ENCODE measurements at places on chromosomes 12 and 14.

- no peak for DNase-seq
Observed at GRCh38 chr12:65605019-65605418, 219.3 kb upstream of the HMGA2 start.

- DNase-seq = no peak
Observed at GRCh38 chr14:61452452-61452851, 131.1 kb downstream of the PRKCH start.

DNA sequence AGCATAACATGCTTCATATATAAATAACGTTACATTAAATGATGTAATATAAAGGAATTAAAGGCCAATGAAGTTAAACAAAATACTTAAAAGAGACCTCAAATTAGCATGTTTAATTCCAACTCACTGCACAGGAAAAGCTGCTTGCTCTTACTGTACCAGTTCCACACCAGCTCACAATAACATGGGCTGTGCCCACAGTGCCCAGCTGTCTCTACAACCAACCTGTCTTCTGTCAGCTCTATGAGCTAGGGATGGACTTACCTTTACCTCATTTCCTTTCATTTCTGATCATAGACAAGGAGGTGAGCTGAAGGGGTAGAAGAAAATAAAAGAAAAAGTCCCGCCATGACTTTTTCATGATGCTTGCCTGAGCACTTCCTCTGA lies 64.8 kb downstream of the NKX2-1 start:
- no peak for DNase-seq

DNA sequence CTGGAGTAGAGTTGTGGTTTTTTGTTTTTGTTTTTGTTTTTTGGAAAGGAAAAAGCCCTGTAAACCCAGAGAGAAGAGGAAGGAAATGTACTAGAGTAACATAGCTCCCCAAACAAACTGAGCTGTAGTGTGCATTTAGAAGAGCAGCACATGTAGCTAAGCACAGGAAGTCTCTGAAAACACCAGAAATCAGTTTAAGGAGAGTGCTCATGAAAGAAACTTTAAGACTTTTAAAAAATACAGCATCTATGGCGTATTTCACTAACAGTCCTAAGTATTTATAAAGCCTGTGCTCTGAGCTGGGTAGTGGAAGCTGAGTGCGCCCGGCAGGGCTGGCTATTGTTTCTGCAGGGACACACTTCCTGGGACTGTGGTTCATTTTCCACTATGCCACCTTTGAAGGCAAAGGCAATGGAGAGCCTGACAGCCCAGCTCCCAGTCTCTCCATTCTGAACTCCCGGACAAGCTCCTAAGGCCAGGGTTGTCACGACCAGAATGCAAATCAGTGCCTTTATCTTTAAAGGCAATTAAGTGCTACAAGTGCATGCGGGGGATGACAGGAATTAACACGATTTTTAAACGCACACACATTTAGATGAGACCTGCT lies 45.4 kb downstream of the NIN start:
- no peak for DNase-seq

GRCh38 chr14:67251573-67252226 lies 10.5 kb downstream of the PALS1 start:
- no peak for DNase-seq

- DNase-seq = no peak
Observed at GRCh38 chr12:20305470-20305869, 62.9 kb upstream of the PDE3A start.

- DNase-seq = no peak
Observed at GRCh38 chr14:88604212-88604611, 41.4 kb downstream of the ZC3H14 start.

DNA sequence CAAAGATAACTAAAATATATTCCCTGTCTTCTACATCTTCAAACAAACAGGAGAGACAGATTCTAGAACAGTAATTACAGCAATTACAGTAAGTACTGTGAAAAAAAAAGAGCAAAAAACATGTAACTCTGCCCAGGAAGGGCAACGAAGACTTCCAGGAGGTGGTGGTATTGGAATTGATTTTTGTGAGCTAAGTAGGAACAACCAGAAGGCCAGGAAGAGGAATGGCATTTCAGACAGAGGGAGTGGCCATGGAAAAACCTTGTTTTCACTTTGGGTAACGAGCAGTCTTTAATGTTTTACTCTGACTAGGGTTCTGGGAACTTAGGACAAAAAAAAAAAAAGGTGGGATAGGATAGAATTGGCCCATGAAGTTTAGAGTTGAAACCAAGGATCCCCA lies 196.3 kb upstream of the PLEKHG7 start:
- DNase-seq = no peak

GRCh38 chr14:99522457-99522891 lies 41.3 kb downstream of the CCNK start:
- DNase-seq = no peak

DNA sequence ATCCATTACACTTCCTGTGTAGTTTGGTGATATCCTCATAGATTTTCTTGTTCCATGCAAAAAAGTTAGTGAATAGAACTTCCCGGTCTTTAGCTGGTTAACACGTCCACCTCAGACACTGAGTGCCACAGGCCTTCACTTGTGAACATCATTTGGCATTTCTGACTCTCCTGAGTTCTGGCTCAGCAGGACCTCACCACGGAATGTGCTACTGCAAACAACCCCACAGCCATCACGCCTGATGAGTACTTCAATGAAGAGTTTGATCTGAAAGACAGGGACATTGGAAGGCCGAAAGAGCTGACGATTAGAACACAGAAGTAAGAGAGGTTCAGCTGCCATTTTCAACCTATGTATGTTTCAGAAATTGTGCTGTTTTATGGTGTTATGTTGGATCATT lies 20.0 kb downstream of the C12orf76 start:
- DNase-seq = no peak

- no peak for DNase-seq
Observed at GRCh38 chr12:113967368-113967767, 1.2 kb upstream of the RBM19 start.

DNA sequence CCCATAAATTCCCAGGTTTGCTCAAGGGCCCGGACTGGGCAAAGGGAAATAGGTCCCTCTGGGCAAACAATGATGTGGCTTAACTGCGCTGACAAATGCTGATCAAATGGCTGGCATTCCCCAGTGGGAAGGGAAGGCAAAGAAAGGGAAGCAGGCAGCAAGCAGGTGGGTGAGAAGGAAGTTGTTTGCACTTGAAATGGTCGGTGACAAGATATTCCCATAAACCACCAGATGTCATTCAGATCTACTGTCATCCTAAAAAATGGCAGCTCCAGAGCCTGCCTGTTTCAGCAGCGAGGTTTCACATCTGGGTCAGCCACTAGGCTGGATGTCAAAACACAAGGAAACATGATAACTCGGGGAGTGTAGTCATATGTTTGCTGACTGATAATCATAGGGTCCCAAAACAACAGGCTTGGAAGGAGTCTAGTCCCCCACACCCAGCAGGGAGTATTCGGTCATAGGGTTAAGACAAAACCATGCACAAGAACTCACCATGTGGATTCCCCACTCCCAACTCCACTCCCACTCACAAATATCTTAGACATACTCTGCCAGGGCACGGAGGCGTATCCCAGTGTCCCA lies 37.9 kb upstream of the MDM1 start:
- no peak for DNase-seq

GRCh38 chr14:49766839-49767238 lies 1.1 kb upstream of the KLHDC2 start:
- no peak for DNase-seq

DNA sequence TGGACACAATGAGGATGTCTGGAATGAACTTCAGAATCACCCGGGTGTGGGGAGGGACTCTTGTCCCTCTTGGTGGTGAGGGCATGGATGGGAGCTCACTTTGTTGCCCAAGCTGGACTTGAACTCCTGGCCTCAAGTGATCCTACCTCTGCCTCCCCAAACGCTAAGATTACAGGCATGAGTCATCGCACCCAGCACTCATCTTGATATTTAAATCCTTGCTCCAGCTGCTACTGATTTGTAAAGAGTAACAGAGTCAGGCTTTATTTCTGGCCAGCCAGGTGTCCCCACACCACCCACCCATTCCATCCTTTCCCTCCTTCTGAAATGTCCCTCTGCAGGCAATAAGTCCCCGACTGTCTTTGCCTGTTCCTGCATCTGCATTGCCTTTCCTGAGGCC lies 4.9 kb downstream of the DDX54 start:
- DNase-seq = no peak

DNA sequence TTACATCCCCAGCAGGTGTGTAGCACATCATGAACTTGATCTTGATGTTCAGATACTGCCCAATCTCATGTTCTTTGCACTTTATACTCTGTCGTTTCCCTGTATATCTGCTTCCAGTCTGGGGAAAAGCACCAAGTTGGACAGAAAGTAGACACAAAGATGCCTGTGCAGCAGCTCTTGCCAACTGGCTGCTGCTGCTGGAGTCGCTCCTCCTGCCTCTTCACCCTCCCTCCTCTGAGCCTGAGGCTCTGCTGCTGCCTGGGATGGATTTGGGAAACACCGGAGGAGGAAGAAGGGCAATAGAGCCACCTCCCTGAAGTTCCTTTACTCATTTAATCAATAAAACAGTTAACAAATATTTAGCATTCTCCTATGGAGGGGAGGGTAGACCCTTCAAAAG lies 32.4 kb downstream of the ADCK1 start:
- no peak for DNase-seq

GRCh38 chr14:73264885-73265720 lies 27.8 kb downstream of the PAPLN start:
- no peak for DNase-seq

DNA sequence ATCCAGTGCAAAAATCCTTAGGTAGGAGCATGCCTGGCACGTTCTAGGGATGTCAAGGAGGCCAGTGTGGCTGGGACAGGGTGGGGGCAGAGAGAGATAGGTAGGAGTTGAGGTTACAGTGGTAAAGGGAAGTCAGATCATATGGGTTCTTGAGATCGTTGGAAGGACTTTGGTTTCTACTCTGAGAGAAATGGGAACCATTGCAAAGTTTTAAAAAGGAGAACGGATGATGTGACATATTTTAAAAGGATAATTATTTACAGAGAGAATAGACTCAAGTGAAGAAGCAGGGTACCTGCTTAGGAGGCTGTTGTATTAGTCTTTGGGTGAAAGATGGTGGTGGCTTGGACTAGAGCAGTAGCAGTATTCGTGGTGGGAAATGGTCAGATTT lies 47.6 kb upstream of the ATP2B1 start:
- DNase-seq = no peak

DNA sequence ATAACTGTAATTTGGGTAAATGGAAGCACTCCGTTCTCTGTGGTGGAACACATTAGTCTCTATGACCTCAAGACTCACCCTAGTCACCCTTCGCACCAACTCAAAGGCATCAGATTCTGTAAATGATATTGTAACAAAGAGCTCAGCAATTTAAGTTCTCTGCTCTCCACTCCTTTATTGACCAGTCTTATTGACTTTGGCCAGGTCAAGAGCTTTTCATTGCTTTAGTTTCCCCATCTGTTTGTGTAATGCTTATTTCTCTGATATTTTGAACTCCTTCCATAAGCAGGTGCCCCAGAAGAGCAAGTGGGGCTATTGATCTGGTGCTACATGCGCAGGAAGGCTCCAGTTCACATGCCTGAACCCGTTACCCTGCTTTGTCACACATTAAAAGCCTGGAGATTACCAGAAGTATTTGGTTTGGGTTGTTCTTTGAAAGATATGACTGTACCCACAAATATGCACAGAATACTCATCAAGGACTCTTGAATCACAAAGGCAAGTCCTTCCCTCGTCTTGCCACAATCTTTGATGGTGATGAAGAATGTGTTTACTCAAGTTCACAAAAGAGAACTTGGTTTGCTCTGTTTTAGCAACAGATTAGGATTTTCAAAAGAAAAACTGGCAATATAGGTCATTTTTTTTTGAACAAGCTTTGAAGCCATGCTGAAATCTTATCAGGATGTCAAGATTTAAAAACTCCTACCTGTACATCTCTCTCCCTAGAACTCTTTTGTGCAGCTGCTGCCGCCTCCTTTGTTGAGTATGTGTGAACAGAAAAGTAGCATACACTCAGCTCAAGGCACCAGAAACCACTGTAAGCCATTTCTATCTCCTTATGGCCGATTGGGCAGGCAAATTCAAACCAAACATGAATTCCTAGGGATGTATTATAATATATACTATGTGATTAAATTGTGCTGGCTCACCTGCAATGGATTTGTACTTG lies 193.9 kb downstream of the BCAT1 start:
- no peak for DNase-seq

DNA sequence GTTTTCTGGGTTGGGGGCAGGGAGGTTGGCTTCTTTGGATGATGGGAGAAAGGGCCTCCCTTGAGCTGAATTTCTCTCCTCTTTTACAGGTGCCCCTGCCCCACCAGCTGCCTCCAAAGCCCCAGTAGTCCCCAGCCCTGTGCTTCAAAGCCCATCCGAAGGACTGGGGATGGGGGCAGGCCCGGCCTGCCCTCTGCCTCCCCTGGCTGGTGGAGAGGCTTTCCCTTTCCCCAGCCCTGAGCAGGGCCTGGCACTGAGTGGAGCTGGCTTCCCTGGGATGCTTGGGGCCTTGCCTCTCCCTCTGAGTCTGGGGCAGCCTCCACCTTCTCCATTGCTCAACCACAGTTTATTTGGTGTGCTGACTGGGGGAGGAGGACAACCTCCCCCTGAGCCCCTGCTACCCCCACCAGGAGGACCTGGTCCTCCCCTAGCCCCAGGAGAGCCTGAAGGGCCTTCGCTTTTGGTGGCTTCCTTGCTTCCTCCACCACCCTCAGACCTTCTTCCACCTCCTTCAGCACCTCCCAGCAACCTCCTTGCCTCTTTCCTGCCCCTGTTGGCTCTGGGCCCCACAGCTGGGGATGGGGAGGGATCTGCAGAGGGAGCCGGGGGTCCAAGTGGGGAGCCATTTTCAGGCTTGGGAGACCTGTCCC lies 4.0 kb downstream of the MBD6 start:
- DNase-seq = no peak

DNA sequence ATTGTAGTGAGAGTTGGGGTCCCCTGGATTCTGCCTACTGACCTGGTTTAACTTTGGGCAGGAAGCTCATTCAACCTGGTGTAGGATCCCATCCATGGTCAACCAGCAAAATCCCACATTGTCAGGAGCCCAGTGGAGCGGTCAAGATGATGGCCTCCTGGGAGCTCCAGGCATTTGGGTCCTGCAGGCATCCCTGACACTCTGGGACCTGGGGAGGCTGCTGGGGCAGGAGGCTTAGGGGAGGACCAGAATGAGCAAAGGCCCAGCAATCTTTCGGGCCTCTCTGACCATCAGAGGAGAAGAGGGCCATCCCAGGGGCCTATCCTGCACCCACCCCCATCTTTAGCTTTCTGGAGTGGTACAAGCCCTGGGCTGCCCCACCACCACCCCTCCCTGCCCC lies 104.0 kb downstream of the PRMT8 start:
- no peak for DNase-seq

GRCh38 chr14:49549881-49550280 lies 36.3 kb downstream of the RPS29 start:
- DNase-seq = no peak

DNA sequence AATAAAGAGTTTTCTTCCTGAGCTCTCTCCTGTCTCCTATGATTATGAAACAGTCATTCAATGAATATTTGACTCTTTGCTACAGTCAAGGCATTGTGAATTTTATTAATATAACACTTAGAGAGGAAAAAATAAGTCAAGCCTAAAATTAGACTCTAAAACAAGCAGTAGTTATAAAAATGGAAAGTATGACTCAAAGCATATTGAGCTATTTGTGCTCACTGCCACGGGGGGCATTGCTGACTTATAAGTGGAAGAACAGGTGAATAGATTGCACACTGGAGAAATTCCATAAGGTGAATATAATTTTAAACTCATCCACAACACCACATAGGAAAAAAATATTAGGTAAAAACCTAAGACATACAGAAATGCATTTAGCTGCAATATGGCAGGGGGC lies 87.7 kb upstream of the CCDC196 start:
- DNase-seq = no peak

GRCh38 chr14:30885840-30886740 lies 11.7 kb downstream of the COCH start:
- no peak for DNase-seq
